ENCODE measurements at places on chromosomes 13 and 19.

GRCh38 chr13:35732565-35732964 is 256.1 kb upstream of the MAB21L1 start:
- DNase-seq = no peak

DNA sequence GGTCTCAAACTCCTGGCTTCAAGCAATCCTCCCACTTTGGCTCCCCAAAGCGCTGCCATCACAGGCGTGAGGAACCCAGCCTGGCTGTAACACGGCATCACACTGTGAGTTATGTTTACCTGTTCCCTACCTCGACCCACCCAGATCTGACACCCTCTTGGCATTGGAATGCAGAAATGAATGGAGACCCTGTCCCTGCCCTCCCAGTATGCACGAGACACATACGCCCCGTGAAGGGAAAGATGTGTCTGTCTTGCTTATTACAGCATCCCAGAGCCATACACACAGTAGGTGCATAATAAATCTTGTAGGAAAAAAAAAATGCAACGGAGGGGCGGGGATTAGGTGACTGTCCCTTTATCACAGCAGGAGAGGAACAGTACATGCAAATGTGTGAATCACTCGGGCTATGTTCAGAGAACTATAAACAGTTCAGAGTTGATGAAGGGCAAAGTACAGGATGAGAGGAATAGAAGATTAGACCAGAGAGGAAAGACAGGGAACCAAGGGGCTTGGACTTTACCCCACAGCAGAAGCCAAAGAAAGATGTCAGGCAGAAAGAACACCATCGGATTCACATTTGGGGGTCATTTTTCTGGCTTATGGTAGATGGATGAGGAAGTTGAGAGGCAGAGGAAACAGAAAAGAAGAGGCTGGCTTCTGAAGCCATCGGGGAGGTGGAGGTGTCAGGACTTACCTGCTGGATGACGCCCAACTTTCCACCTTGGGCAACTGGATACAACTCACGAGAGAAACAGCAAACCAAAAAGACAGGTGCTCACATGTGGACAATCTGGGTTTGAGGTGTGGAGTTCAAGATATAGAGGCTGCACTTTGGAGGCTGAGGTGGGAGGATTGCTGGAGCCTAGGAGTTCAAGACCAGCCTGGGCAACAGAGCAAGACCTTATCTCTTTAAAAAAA is 94.3 kb downstream of the INSR start:
- DNase-seq = no peak

- no peak for DNase-seq
Measured at GRCh38 chr13:27259831-27260230, 8.5 kb downstream of the RPL21 start.

GRCh38 chr13:33676045-33676989 is 141.6 kb upstream of the RFC3 start:
- DNase-seq = peak; percentile 8

DNA sequence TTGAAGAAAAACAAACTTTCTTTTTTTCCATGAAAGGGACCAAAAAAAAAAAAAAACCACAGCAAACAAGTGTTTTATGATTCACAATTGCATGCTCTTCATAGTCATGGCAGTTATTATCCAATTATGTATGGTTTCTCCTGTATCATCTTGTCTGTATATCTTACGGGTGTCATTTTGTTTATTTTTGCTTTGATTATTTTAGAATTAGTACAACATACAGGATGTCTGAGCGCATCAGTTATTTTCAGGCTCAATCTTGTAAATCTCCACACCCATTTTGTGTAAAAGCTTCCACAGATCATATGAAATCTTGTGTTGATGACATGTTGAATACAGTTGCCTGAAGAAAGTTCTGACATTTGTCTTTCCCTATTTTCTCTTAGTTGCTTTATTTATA is 280.3 kb downstream of the KLF5 start:
- no peak for DNase-seq

DNA sequence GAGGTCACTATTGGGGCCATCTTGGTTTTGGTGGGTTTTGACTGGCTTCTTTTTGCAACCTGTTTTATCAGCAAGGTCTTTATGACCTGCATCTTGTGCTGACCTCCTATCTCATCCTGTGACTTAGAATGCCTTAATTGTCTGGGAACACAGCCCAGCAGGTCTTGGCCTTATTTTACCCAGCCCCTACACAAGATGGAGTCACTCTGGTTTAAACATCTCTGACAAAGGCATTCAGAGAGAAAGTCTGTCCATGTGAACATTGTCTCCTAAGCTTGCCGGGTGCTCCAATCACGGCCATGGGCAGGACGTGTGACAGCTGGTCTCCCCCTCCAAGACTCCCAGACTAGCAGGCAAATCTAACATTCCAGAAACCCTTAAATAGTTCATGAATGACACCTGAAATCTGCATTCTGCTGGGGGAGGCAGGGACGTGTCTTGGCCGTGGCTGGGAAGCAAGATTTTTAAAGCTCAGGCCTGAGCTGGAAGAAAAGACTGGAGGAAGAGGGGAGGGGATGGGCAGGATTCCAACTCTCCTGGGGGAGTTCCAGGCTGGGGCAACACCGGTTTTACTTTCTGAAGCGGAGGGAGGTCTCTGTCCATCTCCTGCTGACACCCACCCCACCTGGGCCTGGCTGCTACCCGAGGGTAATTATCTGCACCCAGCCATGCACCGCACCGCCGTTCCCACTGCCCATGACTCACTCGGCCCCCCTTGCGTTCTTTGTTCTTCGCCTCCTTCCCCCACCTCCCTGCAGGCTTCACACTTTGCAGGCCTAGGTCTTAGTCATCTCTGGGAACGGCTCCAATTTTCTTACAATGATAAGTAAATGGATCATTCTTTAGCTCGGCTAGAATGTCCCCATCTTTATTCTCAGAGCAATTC is 11.6 kb upstream of the OR1M1 start:
- DNase-seq = peak; percentile 2

DNA sequence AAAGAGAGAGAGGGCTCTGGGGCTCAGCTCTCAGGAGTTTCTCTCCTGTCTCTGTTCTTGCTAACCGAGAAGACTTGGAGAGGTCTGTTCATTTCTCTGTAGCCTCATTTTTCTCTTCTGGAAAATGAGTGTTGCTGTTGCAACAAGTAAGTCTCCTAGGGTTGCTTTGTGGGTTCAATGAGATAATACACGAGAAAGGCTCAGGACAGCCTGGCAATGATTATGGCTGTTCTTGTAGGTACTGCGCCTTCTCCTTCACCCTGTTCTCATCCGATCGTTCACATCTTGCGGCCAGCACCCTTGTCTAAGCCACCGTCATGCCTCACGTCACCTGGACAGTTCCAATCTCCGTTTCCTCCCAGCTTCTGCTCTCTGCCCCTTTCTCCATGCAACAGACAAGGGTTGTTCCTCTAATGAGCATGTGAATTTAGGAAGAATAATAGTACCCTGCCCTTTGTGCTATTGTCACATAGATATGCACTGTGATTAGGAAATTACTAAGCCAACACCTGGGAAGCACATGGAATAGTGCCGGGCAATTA is 4.2 kb downstream of the C5AR1 start:
- no peak for DNase-seq

DNA sequence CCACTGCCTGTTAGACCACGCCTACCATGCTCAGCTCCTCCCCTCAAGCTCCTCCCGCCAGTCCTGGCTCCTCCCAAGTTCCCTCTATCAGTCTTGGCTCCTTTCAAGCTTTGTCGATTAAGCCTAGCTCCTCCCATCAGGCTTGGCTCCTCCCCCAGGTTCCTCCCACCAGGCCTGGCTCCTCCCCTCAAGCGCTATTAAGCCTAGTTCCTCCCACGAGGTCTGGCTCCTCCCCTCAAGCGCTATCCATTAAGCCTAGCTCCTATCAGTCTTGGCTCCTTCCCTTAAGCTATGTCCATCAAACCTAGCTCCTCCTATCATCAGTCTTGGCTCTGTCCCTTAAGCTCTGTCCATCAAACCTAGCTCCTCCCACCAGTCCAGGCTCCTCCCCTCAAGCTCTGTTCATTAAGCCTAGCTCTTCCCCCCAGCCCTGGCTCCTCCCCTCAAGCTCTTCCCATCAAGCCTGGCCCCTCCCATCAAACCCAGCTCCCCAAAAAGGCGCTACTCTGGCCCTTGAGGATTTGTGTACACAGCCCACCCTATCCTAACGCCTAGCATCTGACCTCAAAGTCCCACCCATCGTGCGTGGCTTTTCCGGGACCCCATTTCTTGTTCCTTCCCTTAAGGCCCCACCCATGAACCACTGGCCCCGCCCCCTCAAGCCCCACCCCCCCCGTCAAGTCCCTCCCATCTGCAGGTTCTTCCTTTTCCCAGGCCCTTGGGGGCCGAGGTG is 10.0 kb downstream of the CAMSAP3 start:
- DNase-seq = no peak

DNA sequence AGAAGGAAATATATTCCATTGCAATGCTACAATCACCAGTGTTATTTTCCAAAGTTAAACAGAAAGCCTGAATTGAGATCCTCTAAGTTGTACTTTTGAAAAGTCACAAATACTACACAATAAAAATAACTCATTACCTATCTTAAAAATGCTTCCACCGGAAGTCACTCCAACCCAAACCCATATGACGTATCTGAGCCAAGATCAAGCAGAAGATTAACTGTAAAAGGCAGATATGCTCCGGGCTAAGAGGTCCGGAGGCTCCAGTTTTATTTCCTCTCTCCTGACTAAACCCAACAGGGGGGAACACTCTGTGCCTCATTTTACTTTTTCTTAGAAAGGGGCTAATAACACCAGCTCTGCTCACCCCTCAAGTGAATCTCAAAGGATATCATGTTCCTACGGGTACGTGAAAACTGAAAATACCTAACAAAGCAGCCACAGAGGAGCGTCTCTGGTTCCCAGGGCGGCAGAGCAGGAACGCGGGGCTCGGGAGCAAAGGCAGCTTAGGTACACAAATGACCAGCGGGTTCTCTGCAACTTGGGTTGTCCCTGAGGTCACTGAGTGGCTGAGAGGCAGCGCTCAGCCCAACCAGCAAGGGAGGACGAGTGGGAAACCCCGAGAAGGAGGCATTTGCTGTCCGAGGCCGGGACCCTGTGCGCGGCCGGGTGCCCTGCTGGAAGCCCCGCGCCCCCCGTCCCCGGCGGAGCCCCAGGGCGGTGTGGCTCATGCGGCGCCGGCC is 750 bp downstream of the RAB20 start:
- no peak for DNase-seq

DNA sequence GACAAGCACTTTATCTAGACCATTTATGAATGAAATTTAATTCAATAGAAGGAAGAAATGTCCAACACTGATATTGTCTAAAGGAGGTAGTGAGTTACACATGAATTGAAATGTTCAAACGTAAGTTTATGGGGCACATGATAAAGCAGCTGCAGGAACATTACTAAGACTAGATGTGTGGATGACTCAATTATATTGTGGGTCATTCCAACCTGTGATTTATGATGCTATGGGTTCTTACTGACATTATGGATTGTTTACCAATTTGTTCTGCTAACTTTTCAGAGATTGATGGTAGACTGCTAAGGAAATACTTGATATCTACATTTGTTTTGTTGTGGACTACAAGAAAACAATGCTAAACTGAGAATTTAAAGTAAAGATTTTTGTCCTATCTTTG is 56.1 kb upstream of the ATXN8OS start:
- no peak for DNase-seq

DNA sequence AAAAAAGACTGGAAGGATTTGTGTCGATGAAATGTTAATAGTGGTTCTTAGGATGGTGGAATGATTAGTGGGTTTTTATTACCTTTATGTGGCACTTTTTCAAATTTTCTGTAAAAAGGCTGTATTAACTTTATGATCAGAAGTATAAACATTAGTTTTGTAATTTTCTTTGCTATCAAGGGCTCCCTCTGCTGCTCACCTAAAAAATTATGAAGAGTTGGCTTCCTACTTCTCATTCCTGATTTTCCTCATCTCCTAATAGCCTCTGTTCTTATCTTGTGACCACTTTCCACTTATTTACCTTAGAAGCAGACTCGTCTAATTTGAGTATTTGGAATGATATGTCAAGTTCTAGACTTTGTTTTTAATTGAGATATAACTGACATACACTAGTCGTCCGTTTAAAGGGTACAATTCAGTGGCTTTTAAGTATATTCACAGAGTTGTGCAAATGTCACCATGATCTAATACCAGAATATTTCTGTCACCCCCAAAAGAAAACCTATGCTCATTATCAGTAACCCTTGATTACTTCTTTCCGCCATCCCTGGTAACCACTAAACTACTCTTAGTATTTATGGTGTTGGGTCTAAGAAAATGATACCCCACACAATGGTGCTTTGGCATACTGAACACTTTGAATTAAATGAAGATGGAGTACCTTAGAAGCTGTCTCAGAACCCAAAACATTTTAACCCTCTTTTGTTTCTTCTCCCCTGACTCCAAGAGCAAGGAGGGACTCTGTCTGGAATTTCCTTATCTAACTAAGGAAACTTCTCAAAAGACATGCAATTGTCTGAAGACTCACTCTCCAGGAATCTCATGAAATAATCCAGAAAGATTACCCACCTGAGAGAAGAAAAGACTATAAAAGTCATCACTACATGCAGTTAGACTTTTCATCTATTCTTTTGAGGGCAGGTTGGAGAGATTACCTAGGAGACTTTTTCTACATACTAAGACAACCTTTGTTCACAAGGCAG is 311.3 kb downstream of the DLEU7 start:
- DNase-seq = no peak

GRCh38 chr13:44058624-44059215 is 179.0 kb downstream of the LACC1 start:
- no peak for DNase-seq

GRCh38 chr13:47038188-47038587 is 141.3 kb upstream of the HTR2A start:
- DNase-seq = no peak

DNA sequence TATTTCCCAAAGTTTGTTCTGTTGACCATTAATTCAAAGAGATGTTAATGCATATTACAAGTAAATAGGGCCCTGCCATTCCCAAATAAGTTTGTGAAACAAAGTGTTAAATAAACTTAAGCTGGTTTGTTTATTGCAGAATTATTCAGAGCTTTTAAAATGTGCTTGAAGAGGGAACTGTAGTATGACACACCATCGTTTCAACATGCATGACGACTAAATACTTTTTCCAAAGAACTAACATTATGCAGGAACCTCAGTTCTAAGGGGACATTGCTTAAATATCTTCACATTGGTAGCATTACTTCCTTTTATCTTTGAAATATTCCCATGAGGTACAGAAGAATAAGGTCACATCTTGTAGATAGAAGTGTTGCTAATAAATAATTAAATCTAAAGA is 14.6 kb downstream of the LHFPL6 start:
- no peak for DNase-seq

Measured in nucleus accumbens (tissue), 56 donors.